ENCODE measurements at places on chromosomes 3 and 15.

GRCh38 chr3:13167064-13167743, 94.0 kb upstream of the IQSEC1 start:
- DNase-seq, result no peak

- DNase-seq, result no peak
Measured at GRCh38 chr3:13049400-13049799, 23.8 kb downstream of the IQSEC1 start.

DNA sequence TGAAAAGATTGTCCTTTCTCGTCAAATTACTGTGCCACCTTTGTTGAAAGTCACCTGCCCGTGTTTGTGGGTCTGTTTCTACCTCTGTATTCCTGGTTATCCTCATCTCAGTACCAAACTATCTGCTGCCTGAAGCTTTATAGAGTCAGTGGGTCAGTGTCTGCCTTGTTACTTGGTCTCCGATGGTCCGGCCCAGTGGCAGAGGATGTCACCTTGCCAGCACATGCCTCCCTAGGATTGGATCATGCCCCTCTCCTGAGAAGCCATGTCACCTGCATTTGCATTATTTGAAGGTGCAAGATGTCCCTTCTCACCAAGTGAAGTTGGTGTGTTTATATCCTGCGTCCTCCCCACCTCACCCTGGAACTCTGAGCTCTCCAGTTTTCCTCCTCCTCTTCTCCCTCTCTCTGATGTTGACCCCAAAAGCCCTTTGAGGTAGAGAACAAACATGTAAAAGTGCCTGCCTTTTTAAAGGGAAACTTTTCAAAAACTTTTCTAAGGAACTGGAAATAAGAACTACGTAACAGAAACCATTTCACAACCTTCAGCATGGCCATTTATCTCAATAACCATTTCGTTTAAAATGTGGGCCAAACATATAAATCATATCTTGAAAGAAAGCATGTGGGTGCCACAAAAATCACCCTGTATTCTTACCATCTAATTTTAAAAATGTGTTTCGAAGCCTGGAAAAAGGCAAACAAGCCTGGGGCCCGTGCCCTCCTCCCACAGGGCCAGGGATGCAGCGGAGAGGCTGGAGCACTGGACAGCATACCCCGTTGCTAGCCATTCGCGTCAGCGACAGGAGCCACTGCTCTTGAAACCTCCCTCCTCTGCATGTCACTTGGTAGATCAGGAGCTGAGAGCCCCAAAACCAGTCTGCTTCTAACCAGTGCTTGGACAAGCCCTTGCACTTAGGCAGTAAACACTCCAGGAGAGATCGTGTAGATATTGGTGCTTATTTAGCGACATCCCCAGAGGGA, 102.1 kb downstream of the VGLL4 start:
- DNase-seq, result no peak

DNA sequence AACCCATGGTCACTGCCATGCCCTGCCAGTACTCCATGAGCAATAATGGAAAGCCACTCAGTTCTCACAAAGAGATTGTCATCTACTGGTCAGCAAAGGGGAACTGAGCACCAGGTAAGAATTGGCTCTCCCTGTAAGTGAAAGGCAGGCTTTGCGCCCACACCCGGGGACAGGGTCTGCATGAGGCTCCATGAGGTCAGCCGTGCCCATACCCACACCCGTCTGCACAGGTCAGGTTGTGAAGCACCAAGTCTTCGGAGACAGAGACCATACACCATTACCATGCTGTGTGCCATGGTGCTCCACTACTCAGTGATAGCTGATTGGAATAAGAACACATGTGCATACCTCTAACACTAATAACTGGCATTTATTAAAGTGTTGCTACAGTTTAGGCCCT, 322.9 kb downstream of the EPHB1 start:
- no peak for DNase-seq

DNA sequence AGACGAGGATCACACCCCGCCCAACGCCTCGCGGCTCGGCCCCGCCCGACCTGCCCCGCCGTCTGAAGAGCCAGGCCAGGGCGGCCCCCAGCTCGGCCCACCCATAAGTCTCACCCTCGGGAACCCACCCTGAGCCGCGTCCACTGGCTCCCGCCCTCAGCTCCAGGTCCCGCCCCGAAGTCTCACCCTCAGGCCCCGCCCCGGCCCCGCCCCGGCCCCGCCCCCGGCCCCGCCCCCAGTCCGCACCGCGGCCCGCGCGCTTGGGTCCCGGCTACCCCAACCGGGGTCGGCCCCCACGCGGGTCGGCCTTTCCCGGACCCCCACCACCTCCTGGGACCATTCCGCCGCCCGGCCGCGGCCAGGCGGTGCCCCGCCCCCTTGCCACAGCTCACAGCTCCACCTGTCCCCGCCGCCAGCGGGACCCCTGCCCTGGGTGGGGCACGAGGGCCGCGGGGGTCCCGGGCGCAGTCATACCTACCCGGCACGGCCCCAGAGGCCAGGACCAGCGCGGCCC, 489 bp downstream of the CSPG5 start:
- no peak for DNase-seq

GRCh38 chr3:44001072-44001471, 240.6 kb upstream of the TOPAZ1 start:
- DNase-seq, result no peak

DNA sequence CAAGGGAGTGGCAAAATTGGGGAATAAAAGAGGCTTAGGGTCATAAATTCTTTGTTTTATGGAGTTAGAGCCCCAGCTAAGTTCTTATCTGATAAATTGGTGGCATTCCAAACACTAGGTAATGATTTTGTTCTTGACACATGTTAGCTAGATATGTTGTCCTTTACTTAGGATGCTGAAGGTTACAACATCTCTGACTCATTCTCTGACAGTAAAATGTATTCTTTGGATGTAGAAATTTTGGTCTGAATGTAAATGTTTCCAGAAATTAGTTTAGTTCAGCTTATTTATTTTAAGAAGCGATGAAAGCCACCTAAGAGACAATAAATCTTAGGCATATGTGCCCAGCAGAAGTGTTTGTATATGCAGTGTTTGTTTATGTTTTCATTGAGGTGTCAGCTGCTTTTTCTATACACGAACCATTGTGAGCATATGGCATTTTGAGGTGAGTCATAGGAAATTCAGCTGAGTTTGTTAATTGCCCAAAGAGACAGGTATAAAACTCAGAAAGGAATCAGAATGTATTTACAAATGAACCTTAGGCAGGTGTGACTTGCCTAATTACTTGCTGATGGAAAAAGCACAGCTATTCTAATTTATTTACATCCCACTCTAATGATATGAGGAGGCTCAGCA, 247.7 kb downstream of the AGBL1 start:
- peak; percentile 16 for DNase-seq

DNA sequence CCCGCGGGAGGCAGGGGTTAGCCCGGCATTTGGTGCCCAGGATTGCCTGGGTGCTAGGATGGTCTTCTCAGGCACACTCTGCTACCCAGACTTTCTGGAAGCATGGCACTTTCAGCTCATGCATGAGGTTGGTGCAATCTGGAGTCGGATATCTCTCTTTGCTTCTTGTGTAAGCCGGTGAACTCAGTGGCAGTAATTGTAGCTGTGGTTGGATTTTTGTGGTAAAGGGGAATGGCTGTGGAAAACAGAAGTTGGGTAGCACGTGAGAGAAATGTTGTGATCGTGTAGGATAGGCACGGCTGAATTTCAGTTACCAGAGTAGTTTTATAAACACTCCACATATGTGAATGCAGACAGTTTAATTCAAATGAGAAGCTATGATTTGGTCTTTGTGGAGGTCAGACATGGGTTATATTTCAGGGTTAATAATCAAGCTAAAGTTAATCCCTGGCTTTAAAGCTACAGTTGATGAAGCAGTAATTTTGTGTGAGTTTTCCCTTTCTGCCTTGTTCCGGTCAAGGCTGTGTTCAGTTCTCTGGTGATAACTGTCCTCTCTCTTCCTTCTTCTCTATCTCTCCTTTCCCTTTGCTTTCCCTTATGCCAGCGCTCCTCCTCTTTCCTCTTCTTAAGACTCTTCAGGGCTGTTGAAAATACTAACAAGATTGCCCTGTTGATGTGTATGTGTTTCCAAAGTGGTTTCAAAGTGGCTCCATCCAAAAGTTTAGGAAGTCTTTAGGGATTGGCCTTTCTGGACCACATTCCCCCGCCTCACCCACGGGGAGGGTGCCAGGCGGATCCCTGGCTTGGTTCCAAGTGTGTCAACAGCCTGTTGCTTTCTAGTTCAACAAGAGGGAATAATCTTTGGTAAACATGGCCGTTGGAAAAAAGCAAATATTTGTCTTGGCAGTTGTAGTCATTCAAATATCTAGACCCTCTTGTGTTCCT, 404.6 kb upstream of the C2CD4B start:
- DNase-seq, result no peak

DNA sequence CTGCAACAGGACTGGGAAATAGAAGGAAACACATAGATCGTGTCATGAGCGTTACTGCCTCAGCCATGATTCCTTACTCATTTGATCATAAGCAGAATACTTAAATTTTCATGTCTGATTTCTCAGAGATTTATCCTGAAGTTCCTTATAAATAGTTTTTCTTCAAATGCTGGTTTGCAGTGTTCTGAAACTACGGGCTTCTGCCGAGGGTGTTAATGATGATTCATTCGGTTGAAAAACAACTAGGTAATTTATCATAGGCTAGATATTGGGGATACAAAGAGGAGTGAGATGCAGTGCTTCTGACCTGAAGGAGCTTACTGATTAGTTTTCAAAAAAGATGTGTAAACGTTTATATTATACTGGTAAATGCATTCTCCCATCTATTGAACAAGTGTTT, 428.9 kb downstream of the NLGN1 start:
- DNase-seq, result no peak

DNA sequence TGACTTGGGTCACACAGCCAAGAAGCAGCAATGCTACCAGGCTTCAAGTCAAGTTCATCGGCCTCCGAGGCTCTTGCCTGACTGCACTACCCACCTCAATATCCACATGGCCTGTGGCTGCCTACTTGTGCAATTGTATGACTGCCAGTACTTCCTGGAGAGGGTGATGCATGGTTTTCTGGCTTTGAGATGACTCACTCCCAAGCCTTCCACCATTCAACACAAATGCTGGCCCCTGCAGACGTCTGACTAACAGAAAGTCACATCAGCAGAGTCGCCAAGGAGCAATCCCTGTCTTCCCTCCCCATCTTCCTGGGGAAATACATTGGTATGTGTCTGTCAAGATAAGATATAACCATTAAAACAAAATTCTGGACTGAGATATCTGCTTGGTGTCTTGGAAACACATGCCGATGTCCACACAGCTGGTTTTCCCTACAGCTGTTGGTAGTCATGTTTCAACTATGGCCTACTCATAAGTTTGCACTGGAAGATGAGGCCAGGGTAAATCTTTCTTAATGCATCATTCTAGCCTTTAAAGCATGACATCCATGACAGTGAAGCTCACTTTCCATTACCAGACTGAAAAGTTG, 79.6 kb upstream of the SPATA12 start:
- DNase-seq, result peak; percentile 100

- no peak for DNase-seq
Measured at GRCh38 chr3:76651784-76652183, 388.1 kb upstream of the ROBO2 start.

- no peak for DNase-seq
Measured at GRCh38 chr3:119676020-119676419, 1.2 kb downstream of the COX17 start.

- DNase-seq, result peak; percentile 93
Measured at GRCh38 chr3:11271986-11272904, at the start of gene ATG7. TSS of gene ATG7 (plus strand) at chr3:11272397. CDS start at chr3:11298696, 26,299 bp downstream.

GRCh38 chr3:195551381-195551978, 8.4 kb upstream of the PPP1R2 start:
- DNase-seq, result no peak

DNA sequence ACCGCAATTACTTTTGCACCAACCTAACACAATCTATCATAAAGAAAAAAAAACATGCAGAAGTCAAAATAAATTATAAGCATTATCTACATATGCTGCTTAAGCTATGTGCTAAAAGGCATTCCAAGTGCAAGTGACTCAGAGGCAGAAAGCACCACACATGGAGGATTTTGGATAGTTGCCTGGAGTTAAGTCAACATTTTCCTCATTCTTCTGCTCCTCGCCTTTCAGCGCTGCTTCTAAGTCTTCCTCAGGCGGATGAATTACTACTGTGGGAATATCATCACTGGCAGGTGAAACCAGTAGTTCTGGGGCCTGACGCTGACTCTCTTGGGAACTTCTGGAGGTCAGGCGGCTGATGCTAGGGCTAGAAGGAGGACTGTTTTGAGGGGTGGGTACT, 53.1 kb downstream of the SLC4A7 start:
- no peak for DNase-seq

DNA sequence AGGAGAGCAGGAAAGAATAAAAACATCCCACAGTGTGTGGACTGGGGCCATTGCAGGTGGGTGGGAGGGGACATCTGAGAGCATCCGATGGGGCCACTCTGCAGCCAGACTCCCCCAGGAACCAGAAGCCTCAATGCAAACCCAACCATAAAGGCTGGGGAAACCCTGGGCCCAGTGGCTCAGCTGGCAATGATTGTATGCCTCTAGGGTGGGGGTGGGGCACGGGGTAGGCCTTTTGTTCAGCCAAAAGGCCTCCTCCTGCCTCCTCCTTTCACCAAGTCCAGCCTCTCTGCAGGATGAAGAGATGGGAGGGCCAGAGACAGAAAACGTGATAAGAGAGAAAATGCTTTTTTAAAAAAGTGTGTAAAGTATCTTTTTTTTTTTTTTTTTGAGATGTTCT, 45.5 kb upstream of the HERC1 start:
- no peak for DNase-seq

DNA sequence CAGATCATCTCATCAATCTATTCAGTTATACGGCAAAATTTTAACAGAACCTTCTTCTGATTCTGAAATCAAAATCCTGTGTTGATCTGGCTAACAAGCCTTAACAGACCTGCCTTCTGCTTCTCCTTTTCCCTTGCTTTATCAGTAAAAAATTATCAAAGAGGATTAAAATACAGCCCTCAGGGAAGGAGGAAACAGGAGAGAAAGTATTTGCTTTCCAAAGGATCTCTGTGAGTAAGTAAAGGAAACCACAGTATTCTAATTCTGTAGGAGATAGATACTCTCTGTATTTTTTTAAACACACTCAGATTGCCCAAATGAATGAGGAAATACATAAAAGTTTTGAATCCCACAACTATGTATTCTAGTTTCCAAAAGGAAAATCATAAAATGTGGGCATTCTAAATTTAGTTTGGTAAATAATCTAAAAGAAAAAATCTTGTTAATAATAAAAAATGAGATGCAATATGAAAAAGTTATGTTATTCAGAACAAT, 221.8 kb downstream of the ZIC1 start:
- no peak for DNase-seq

DNA sequence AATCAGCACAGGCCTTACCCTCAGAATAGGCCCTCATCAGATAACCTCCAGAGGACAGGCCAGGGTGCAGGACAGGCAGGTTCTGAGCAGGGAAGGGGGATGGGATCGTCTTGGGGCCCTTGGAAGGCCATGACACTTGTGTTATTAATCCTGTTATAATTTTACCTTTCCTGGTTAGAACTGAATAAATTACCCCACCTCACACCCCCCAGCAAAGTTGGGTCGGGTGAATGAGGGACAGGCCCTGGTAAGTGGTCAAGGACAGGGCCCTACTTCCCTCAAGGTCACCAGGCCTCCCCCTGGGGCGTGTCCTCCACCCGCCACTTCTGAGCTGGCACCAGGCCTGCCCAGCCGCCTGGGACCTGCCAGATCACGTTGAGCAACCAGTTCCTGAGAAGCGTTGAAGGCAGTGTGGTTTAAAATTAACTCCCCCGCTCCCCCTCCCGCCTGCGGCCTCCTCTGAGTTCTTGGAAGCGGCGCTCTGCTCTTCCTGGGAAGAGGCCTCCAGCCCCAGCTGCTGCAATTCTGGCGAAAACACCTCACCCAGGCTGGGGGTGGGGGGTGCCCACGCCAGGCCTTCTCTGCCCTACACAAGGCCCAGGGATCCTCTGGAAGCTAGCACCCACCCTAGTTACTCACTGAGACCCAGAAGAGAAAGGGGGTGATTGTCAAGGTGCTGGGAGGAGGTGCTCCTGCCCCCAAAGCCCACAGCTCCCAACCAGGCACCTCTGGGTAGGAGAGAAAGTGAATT, 10.6 kb downstream of the CISH start:
- peak; percentile 52 for DNase-seq
